ENCODE measurements at places on chromosomes 16 and 17. TPM values are rescaled to one million over a fixed set of nuclear protein-coding genes. Genes with fewer than 3 reads are reported as not detected.

The PPP1R27 gene
- total RNA-seq: 1.9 TPM

The CD300A gene
- total RNA-seq: 2.4 TPM

The TAC4 gene
- total RNA-seq: not detected

The ZNF597 gene
- total RNA-seq: 9.1 TPM

The PEMT gene
- 120 TPM for total RNA-seq

The ABCA10 gene
- total RNA-seq: 11.5 TPM

All from testis (tissue), 5 donors.